ENCODE measurements at places on chromosomes 16 and 17.

DNA sequence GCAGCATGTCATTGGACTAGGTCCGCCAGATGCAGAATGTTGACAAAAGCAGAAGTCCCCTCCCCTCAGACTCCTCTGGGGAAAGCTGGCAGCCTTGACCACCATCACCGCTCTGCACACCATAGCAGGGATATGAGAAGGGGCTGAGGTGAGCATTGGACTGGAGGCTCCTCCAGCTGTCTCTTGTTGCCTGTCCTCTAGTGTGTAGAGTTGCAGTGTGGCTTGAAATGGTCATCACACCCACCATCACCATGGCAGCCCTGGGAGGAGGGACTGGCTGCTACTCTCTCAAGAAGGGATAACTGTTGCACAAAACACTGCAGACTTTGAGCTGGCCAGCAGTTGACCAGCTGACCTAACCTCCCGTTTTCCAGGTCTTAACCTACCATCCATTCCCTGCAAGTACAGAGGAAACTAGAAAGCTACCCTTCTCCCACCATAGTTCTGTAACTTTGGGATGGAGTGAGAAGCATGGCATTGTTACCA is 38.3 kb downstream of the HLF start:
- no peak for DNase-seq

DNA sequence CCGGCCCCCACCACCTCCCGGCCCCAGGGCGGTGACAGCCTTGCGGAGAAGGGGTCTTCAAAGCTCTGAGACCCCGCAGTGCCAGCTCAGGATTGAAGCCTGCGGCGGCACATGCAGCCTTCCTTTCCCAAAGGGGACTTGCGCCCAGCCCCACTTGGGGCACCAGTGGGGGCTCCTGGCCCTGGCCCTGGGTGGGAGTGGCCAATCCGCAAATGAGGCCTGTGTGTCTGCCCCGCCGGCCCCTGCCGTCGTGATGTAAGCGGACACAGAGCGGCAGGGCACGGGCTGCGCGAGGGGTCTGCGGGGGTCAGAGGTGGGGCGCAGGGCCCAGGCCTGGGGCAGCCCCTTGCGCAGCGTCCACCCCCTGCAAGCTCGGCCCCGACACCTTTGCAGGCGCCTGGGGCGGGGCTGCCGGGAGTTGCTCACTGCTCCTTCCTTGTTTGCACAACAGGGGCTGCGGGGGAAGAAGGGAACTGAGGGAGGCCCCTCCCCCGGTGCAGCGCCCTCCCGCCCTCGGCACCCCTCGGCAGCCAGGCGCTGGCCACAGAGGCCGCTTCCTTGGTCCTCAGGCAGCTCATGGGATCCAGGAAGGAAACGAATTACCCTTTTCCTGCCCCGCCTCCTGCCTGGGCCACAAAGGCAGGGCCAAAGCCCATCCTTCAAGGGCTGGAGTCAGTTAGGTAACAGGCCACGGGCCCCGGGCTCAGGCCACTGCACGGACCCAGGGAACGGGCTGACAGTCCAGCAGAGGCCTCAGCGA is 2.9 kb downstream of the SLC16A3 start:
- no peak for DNase-seq

GRCh38 chr17:50944054-50944901 is 78.1 kb upstream of the TOB1 start:
- DNase-seq, result peak; percentile 75

- no peak for DNase-seq
Measured at GRCh38 chr17:36105781-36106492, 2.3 kb downstream of the CCL4 start.

DNA sequence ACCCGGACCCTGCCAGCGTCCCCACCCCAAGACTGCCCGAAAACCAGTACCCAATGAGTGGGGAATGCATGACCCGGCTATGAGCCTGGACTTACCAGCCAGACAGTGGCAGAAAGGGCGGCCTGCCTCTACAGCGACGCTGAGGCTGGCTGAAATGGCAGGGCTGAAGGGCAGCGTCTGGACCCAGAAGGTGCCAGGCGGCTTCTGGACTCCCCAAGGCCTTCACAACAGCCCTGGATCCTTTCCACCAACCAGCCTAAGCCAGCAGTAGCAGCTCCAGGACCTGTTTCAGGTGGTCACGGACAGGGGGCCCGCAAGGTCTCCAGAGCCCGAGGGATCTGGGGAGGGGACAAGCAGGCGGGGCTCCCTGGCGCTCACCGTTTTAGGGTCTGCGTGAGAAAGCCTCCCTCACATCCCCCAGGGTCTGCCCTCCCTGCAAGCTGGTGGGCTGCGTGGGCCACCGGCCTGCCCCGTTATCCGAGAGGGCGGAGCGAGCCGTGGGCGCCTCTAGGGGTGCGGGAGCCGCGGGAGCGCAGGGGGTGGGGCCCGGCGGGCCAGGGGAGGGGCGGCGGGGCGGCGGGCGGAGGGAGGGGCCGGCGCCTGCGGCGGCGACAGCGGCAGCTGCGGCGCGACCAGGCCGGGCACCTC is at the start of gene RIPOR1:
TSS of gene RIPOR1 (plus strand) at position 608 of the 648 bp plus-strand sequence. CDS start 9,618 bp downstream, outside the sequence.
- peak; percentile 48 for DNase-seq

- DNase-seq, result no peak
Measured at GRCh38 chr17:9368631-9369030, 207.0 kb downstream of the STX8 start.

- no peak for DNase-seq
Measured at GRCh38 chr16:21628121-21628726, 24.2 kb downstream of the IGSF6 start.

DNA sequence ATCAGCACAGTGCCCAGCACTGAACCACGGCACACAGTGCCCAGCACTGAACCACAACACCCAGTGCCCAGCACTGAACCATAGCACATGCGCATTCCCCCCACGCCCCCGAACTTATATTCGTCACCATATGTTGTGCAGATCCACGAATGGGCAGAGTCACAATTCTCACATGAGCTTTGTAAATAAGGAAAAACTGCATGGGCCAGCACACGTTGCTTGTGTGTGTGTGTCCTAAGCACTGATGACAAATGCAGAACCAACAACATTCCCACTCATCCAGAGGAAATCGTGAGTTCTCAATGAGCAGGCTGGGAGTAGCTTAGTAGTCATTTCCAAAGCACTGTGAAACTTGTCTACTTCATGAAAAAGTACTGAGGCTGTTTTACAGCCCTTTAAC is 70.0 kb downstream of the ADCY9 start:
- DNase-seq, result no peak

DNA sequence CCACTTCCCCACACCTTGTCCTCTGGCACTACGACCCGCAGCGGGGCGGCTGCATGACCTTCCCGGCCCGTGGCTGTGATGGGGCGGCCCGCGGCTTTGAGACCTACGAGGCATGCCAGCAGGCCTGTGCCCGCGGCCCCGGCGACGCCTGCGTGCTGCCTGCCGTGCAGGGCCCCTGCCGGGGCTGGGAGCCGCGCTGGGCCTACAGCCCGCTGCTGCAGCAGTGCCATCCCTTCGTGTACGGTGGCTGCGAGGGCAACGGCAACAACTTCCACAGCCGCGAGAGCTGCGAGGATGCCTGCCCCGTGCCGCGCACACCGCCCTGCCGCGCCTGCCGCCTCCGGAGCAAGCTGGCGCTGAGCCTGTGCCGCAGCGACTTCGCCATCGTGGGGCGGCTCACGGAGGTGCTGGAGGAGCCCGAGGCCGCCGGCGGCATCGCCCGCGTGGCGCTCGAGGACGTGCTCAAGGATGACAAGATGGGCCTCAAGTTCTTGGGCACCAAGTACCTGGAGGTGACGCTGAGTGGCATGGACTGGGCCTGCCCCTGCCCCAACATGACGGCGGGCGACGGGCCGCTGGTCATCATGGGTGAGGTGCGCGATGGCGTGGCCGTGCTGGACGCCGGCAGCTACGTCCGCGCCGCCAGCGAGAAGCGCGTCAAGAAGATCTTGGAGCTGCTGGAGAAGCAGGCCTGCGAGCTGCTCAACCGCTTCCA is 2.6 kb downstream of the METTL26 start:
- DNase-seq, result no peak

DNA sequence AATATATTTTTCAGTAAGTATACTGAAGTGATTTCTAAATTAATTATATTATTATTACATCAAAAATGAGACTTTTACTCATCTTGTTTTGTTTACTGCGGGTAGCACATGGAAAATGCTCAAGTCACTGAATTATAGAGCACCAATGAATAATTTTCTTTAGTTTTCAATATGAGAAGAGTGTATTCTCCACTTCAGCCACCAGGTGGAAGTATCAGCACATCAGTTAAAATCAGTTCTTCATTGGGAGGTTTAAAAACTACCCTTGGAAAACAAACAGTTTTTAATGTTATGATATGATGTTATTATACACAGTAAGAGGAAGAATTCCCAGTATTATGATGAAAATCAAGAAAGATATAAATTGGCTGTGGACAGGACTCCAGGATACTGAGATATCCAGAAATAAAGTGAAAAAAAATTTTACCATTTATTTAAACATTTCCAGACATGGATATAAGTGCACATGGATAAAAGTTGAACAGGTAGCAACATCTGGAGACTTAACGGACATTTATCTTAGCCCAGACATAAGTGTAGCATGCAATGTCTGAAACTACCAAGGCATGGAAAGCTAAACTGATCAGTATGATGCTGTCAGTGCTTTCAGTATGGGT is 467.3 kb downstream of the KCNJ2 start:
- DNase-seq, result no peak
